Naive thymus-derived CD4-positive, alpha-beta T cell (primary cell): ENCODE measurements at places on chromosomes 1 and 21. TPM values are rescaled to one million over a fixed set of nuclear protein-coding genes. Genes with fewer than 3 reads are reported as not detected.

UMODL1 gene
- 1.3 TPM for total RNA-seq

NTRK1 gene
- total RNA-seq, result not detected

PPM1J gene
- total RNA-seq, result not detected

DNA sequence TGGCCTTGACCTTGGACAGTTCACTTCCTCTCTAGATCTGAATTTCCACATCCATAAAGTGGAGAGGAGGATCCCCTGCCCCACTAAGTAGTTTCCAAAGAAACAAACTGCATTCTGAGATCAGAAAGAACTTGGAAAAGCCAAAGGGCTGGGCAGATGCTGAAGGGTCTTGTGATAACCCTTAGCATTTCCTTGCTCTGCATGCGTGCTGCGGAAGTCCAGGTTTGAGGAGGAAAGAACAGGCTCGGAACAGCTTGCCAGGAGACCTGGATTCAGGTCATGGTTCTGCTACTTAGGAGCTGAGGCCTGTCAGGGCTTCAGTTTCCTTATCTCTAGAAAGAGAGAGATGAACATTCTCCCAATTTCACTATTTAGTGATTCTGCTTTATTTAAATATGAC is 27.2 kb downstream of the IGFN1 start:
- DNase-seq, result no peak

DNA sequence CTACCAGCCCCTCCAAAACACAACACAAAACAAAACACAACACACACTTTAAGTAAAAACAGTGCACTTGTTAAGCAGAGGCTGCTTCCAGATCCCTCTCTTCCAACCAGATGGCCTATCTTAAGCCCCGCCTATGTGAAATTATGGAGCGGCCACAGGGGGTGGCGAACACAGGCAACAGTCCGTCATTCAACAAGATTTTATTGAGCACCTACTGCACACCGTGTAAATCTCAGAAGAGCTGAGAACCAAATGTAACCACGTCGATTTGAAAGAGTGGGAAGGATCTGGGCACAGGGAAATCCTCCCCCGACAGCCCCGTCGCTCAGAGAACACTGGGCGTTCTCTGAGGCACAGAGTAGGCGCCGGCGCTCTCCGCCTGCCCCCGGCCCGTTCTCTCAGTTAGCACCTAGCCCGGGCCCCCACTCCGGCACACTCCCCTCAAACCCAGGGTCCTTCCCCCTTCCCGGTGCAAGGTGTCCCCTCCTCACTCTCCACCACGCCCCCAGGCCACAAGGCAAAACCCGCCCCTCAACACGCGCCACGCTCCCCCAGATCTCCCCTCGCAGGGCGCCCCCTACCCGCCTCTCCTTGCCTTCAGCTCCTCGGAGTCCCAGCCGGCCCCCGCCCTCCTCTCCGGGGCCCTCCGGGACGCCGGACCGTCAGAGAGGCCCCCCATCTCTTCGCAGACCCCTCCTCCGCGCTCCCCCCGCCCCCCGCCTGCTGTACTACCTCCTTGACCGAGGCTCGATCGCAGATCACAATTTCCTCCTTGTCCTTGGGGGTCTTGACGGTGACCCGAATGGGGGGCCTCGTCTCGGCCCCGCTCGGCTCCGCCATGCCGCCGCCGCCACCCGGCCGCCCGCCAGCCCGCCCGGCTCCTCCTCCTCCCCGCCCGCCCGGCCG is 483 bp downstream of the UBQLN4 start:
- peak; percentile 63 for DNase-seq

- no peak for DNase-seq
These were observed 16.2 kb downstream of the RIIAD1 start for GRCh38 chr1:151737479-151737878.
